ENCODE measurements at places on chromosomes 12 and 14.
A peak's percentile ranks its signal among the peaks of the same experiment; 100 is the strongest.

DNA sequence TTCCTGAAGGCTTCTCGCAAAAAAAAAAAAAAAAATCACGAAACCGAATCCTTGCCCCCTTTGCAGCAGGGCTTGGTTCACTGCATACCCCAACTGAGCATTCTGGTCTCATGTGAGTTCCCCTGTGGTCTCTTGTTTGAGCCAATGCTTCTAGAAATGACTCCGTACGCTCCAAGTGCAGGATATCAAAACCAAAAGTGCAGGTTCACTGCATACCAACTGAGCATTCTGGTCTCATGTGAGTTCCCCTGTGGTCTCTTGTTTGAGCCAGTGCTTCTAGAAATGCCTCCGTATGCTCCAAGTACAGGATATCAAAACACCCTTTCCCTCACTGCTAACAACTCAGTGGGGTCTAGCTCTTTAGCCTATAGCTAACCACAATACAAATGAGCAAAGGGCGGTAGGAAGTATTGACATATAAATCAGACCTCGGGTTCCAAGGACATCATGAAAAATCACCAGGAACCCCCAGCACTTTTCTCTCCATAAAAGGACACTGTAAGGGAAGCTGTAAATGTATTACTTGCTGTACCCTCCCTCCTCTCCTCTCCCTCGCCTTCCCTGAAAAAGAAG lies 206.3 kb upstream of the NOS1 start:
- no peak for DNase-seq

DNA sequence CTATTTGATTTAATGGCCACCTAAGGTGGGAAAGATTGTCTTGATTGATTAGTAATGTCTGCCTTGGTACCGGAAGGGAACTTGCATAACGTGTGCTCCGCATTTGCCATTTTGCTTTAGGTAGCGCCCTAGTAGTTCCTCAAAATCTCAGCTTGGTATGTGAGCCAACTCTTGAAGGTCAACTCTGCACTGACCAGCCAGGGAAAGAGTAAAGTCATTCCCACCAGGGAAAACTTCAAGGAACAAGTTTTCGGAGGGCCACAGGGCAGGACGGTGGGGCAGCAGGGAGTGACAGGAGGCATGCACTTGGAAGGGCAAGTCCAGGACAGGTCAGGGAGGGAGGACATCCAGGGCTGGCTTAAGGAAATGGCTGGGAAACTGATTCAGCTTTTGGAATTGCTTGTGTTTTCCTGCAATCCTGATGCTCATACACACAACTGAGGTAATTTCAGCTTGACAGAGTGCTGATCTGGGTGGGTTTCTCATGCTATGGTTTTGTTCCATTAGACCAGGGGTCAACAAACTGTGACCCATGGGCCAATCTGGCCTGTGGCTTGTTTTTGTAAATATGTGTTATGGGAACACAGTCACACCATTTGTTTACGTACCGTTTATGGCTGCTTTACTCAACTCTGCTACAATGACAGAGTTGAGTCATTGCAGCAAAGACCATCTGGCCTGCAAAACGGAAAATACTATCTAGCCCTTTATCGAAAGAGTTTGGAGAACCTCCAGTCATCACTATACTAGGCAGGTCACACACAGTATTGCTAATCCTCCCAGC lies 184.5 kb downstream of the RBM19 start:
- peak; percentile 79 for DNase-seq

- DNase-seq = peak; percentile 54
Observed at GRCh38 chr12:64187370-64187769, 34.7 kb downstream of the KICS2 start.

DNA sequence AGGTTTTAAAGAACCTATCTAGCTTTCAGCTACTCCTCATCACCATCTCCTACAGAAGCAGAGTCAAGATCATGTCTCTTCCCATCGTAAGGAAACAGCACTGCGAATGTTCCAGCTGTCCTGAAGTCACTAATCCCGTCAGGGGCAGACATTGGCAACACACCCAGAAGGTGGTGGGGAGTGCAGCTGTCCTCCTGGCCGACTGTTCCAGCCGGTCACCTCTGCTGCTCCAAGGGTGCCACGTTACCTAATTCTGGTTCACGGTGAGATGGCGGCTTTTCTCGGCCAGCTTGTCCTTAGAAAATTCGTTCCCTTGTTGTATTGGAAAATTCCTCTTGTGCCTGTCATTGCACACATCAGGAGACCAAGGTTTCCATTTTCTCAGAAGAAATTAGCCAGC lies 196.2 kb downstream of the ZFP36L1 start:
- no peak for DNase-seq

GRCh38 chr12:51836041-51836826 lies 12.3 kb downstream of the FIGNL2 start:
- DNase-seq = no peak

- peak; percentile 85 for DNase-seq
Observed at GRCh38 chr14:23094666-23095195, at the start of gene ACIN1. TSS of gene ACIN1 (minus strand) at chr14:23095136. CDS start at chr14:23095112, 24 bp downstream.

DNA sequence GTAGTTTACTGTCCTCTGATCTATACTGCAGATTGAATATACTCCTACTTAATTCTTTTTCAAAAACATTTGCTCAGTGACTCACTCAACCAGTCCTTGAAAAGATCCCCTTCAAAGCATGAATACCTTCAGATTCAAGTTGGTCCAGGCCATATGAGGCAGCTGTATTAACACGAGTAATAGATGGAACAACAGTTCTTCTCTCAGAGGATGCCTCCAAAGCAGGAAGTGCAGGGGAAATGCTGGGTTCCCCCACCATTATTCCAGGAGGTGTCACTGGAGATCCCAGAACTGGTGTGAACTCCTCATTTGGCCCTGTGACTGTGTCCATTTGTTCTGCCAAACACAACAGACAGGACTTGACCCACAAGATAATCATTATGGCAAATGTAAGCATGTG lies 20.6 kb downstream of the ARMH4 start:
- DNase-seq = peak; percentile 14

DNA sequence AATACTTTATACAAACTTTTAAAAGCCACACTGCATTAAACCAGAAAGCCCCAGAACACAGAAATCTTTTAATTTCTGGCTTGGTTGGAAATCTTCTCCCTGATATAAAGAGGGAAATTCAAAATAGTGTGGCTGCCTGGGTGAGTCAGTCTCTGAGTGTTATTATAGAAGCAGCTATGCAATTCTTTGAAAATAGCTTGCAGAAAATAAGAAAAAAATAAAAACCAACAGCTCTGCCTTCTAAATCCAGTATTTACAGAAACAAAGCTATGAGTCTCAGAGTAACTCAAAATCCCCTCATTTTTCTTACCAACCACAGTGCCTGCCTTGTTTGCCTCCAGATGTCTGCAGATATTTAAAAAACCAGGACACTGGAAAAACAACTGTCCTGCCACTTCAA lies 68.6 kb upstream of the FERMT2 start:
- DNase-seq = peak; percentile 32

- DNase-seq = peak; percentile 20
Observed at GRCh38 chr14:104536942-104537612, 42.5 kb upstream of the C14orf180 start.

DNA sequence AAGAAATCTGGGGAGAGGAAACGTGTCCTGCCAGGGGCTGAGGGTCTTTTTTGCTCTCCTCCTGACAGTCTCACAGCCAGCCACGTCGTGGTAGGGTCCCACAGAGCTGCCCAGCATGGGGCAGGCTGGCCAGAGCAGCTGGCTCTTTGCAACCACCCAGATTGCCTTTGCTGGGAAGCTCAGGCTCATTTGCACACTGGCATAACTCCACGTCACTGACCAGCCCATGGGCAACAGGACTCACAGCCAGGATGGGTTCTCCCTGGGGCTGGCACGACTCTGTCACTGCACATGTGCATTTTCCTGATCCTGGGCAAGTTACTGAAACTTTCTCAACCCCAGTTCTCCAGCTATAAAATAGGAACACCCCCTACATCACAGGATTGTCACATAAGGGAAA lies 242.2 kb downstream of the DPF3 start:
- no peak for DNase-seq

GRCh38 chr12:31887109-31887811 lies 72.0 kb upstream of the RESF1 start:
- DNase-seq = no peak
